RKO (cell line): ENCODE measurements at places on chromosomes 2 and 18.
A peak's percentile ranks its signal among the peaks of the same experiment; 100 is the strongest.

DNA sequence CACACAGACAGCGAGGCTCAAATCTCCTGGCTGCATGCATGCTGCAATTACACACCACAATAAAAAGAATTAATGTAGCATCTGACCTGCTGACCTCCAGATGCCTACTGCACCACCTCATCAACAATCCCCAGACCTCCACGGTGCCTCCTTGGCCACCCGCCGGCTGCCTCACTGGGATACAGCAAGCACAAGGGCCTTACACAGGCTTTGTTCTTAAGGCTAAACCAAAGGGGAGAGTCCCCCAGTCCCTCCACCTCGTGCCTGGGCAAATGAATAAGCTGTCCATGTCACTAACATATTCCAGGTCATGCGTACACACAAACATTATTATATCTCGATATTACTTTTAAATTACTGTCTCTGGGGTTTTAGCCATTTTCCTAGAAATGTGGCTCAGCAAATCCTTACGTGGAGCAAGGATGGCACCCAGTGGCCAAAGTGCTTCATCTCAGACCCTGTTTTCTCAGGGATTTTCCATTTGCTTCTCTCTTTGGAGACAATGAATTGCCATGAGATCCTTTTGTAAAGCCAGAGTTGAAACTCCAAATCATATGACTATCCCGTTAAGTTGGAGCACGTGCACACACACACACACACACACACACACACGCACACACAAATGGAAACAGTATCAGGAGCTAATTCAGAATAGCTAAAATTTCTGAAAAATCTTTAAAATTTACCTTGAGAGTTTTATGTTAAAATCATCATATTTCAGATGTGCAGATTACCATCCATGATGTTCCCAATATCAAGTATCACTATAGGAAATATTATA is 313.8 kb downstream of the PDE11A start:
- peak; percentile 50 for DNase-seq

- DNase-seq: no peak
Measured at GRCh38 chr18:13879492-13879891, 35.8 kb downstream of the MC2R start.

GRCh38 chr18:48833701-48834412 is 116.9 kb downstream of the SMAD7 start:
- DNase-seq: peak; percentile 64

DNA sequence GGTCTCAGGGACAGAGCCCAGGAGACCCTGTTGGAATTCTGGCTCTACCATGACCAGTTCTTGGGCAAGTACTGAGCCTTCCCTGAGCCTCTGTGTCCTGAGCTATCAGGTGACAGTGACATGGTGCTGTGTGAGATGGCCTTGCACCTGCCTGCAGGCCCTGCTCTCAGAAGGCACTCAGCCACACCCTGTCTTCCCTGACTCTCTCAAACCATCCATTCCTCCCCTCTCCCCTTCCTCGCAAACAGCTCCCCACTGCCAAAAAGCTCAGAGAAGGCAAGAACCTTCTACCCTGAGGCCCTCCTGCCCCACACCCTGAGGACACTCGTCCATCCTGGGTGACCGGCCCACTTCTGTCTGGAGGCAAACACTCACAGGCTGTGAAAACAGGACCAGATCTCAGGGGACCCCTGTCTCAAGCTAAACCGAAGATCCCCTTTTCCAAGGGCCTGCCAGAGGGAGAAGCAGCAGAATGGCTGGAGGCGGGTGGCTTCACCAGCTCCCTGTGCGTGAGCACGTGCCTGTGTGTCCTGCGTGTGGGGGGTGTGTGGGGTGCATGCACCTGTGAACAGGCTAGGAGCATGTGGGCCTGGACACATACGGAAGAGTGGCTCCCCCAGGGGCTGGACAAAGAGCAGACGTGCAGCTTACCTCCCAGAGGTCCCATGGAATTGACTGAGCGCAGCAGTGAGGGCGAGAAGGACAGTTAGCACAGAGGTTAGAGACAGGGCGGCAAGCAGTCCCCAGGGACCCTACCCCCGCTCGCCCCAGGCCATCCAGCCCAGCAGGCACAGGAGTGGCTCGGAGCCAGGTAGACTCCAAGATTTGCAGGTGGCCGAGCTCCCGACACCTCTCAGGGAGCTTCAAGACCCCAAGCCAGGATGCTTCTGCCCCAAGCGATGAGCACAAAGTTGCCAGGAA is 53.9 kb downstream of the BIN1 start:
- no peak for DNase-seq

DNA sequence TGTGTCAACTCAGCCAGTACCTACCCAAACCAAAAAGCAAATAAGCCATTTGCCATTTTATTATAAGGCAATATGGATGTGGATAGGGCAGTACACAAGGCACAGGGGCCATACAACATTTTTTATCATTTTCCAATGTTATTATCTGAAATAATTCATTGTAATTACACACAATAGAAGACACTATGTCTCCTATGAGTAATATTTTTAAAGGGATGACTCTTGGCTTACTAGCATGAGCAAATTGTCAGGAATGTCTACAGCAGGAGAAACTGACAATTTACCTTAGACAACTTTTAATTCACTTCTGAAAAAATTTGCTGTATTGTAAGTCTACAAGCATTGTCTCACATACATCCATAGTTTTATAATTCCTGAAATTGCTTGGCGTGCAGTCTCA is 1193.9 kb upstream of the CELF4 start:
- DNase-seq: no peak

DNA sequence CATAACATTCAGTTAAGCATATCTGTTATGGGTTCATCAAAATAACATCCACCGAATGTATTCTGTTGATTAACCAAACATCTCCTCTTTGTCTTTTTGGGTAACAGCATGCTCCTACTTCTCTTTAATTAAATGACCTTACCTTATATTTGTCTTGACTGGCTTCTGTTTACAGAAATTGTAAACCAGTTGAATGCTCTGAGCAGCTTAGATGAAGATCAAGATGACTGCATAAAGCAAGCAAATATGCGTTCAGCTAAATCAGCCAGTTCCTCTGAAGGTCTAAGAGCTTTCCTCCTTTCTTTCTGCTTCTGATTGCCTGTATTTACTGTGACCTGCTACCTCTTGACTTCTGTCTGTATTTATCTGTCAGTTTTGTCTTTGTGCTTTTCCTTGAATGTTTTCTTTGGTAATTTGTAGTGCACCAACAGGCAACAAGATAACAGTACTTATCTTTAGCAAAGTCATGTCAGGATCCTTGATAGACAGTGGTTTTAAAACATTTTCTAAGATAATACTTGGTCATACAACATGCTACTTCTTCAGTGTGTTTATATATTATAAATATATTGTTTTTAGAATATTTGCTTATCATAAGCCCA is 152.8 kb downstream of the EHBP1 start:
- DNase-seq: no peak

GRCh38 chr18:40852406-40852805 is 1102.6 kb upstream of the PIK3C3 start:
- no peak for DNase-seq

DNA sequence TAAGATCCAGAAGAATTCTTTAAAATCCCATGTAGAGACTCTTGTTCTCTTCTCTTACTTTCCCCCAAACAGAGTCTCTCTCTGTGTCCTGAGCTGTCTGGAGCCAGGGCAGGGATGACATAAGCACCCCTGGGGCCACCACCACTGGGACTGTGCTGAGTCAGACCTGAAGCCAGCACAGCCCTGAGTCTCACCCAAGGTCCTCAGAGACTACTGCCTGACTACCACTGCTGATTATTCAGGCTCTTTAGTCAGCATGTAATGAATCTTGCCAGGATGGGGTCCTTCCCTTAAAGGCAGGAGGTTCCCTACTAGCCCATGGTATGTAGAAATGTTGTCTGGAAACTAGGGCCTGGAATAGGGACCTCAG is 34.9 kb upstream of the DYNC1I2 start:
- DNase-seq: peak; percentile 12

DNA sequence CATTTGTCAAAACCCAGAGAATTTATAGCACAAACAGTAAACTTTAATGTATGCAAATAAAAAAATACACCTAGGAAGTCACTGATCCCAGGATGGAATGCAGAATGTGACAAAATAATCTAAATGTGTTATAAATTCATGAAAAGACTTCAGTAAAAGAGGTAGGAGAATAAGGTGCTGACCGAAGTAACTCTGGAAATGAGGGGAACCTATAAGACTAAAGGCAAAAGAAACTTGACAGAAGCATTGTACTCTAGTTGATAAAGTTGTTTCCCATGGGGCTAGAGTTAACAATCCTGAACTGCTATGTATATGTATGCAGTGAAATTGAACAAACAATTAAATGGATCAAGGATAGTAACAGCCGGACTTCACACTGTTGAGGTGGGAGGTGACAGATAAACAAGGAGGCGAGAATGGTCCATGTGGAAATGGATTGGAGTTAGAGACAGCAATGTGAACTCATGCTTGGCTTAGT is 24.5 kb downstream of the IRS1 start:
- no peak for DNase-seq
